ENCODE measurements at places on chromosomes 7 and 10.

- DNase-seq, result no peak
Observed at GRCh38 chr10:84593506-84593905, 265.1 kb downstream of the CCSER2 start.

DNA sequence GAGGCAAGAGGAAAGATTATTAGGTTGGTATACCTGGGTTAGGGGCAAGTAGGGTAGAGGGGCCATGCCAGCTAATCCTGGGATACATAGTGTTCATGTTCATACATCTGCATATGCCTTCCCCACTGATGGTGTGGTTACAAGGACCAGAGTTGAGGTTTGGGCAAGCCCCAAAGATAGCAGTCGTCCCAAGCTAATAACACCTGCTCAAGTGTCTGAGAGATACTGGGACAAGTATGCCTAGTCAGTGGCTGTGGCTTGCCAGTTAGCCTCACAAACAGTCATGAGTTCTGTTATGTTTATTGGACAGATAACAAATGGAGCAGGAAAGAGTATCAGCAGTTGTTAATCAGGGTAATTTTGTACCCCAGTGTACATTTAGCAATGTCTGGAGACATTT, 139.6 kb downstream of the ADAM22 start:
- DNase-seq, result no peak

DNA sequence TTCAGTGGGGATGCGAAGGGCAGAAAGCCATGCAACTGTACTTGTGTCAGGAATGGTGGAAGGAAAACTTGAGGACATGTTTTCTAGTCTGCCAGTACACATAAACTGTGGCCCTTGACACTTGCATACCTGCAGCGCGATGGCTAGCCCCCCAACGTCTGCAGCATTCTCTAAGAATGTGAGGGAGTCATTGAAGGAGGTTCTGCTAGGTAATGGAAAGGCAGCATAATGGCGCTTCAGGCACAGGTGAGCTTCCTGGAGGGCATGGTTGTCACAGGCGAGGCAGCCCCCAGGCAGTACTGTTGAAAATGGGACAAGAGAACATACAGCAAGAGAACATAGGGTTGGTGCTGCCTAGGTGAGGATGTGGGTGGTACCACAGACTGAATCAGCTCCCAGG, 3.5 kb downstream of the LLCFC1 start:
- no peak for DNase-seq

- DNase-seq, result no peak
Observed at GRCh38 chr7:149870701-149871483, 2.9 kb upstream of the ATP6V0E2 start.

- no peak for DNase-seq
Observed at GRCh38 chr7:17530244-17530643, 231.8 kb downstream of the AHR start.

DNA sequence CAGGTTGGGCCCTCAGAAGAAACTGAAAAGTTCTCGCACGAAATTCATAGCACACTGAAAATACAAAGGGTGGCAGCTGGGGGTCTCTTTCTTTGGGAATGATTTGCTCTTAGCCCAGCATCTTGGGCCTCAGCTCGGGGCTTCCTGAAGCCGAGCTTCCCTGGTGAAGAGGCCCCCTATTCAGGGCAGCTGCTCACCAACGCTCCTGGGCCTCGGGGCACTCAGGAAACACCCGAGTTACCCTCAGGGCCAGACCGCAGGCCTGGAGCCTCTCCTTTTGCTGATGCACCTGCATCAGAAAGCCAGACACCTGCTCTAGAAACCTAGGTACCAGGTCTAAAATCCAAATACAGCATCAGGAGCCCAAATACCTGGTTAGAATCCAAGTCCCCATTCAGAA, 85.5 kb downstream of the PTPRE start:
- DNase-seq, result no peak

All from breast epithelium (tissue), 4 donors.